ENCODE measurements at places on chromosomes 1 and 21.

DNA sequence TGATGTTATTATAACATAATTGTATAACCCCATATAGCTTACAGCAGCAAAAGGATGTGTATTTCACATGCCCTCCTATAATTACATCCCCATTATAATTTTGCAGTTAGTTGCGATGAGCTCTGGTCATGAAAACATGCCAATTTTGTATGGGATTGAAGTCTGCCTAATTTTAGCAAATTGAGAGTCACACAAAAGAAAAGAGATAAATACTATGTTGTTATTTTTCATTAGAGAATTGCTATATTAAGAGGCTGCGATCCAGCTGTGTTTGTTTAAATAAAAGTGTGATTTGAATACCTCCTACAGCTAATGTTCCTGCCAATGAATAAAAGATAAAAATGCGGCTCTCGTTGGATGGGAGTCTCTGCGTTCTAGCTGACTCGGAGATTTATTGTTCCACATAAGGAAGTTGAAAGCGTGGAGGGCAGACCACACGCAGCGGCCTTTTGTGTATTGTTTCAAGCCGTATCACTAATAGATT lies 461.0 kb upstream of the NFIA start:
- DNase-seq, result peak; percentile 66

DNA sequence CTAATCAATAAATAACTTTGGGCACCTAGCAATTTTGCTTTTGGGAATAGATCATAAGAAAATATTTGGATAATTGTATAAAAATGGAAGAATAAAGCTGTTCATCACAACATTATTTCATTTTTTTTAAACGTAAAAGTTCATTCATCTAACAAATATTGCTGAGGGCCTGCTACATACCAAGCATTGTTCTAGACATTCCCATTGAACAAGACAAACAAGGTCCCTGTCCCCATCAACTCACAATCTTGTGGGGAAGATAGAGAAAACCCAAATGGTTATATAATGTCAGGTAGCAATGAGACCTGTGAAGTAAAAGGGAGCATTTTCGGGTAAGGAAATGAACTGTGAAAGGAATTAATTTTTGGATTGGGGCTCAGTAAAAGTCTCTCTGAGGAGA lies 54.0 kb upstream of the BEND5 start:
- no peak for DNase-seq

GRCh38 chr1:83698644-83699043 lies 300.3 kb downstream of the TTLL7 start:
- DNase-seq, result no peak

GRCh38 chr1:233238884-233239431 lies 56.6 kb downstream of the PCNX2 start:
- DNase-seq, result peak; percentile 12

GRCh38 chr21:41783476-41784180 lies 16.8 kb upstream of the RIPK4 start:
- peak; percentile 15 for DNase-seq

GRCh38 chr1:55049914-55050278 lies 10.5 kb downstream of the PCSK9 start:
- DNase-seq, result peak; percentile 36

DNA sequence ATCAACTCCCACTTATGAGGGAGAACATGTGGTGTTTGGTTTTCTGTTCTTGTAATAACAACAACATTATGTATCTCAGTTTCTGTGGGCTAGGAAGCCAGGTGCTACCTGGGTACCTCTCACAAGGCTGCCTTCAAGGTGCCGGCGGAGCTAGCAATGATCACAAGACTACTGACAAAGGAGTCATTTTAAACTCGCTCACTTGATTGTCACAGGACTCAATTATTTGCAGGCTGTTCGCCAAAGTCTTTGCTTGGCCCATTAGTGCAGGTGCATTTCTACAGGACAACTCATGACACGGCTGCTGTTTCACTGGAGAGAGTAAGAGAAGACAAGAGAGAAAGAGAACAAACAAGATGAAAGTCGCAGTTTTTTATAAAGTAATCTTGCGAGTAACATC lies 1237.4 kb upstream of the TMPRSS15 start:
- DNase-seq, result no peak

DNA sequence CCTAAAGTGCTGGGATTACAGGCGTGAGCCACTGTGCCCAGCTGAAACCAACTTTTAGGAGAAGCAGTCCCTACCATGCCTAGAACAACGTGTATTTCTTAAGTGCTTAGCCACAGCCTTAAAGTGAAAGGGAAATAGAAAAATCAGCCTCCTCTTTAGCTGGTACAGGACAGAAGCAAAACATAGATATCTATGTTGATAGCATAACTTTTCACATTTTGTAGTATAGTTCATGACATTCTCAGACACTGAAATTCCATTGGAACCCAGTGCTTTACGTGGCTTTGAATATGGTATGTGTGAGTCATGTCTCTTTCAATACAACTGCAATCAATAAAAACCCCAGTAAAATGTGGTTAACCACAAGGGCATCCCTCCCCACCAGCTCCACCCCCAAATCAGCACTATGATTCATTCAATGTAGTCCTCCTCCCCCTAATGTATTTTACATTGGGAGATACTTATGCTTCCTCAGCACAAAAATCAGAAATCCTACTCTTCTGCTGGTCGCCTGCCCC lies 32.1 kb downstream of the TGFB2 start:
- no peak for DNase-seq

DNA sequence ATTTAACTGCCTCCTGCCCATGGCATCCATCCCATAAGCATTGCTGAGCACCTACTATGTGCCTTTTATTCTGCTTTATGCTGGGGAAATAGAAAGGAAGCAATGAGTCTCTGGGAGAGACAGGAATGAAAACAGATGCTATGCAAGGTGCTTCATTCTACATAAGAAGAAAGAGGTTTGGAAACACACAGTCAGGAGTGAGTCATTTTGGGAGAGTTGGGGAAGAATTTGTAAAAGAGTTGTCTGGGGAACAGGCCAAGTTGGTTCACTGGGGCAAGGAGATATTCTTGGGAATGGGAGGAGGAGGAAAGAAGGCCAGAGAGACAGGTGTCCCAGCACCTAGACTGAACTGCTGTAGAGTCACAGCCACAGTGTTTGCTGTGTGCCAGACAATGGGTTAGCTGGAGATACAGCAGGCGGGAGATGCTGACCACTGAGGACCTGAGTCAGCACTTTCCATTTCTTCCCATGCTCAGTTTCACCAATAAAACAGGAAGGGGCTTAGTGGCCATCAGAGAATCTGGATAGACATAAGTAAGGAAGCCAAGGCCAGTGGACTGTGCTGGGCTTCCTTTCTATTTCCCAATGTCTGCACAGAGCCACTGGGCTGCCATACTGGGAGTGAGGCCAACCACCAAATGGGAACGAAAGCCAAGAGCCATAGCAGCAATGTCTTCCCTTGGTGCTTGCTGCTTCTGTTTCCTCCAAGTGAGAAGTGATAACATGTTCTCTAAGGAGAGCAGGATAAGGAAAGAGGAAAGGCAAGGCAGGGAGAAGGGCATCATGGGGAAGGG lies 187.7 kb upstream of the USP24 start:
- DNase-seq, result no peak

DNA sequence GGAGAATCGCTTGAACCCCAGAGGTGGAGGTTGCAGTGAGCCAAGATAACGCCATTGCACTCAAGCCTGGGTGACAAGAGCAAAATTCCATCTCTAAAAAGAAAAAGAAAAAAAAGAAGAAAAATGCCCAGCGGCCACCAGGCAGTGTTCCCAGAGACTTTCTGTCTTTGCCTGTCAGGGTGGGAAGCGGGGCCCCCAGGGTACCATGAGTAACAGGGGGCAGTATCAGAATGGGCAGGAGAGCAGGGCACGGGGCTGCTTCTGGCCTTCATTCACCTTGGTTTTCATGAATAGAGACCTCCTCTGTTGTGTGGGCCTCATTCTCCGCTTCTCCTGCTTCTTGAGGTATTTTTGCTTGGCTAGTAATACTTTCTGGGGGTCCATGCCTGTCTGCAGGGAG lies 20.4 kb downstream of the SLC26A9 start:
- no peak for DNase-seq

DNA sequence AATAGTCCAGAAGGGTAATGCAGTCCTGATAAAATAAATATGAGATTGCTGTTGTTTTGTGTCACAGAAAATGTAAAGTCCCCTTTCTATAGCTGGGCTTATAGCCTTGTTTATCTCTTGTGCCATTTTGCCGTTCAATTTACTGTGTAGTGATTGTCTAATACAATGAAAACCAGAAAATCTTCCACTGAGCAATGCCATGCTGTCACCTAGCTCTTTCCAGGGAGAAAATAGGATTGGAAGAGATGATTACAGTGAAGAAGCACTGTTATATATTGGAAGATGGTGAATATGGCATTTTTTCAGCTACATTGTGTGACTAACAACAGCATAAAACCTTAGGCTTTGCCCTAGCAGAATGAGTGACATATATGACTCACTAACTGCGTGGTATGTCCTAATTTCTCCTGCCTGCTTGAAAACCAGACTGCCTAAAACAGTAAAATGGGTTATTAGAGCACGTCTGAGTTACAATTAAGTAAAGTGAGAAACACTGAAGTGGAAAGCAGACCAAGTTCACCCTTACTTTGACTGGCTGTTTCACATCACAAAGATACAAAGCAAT lies 332.4 kb upstream of the ZP4 start:
- no peak for DNase-seq

DNA sequence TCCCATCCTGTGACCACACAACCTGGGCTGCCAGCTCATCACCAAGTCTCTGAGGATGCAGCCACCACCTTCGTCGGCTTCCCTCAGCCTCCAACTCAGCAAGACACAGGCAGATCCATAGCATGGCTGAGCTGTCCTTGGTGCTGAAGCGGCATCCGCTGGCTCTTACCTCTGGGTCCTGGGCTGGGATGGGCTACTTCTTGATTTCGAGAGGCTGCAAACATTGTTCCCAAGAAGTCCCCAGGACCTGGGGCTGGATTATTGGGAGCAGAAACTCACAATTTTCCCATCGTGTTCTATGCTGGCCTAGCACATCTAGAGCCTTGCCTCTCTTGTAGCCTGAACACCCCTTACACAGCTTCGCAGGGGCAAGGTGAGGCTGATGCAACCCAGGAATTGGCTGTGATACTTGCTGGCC lies 24.9 kb upstream of the C1QA start:
- no peak for DNase-seq

GRCh38 chr1:212225416-212225815 lies 59.8 kb upstream of the PPP2R5A start:
- DNase-seq, result no peak

DNA sequence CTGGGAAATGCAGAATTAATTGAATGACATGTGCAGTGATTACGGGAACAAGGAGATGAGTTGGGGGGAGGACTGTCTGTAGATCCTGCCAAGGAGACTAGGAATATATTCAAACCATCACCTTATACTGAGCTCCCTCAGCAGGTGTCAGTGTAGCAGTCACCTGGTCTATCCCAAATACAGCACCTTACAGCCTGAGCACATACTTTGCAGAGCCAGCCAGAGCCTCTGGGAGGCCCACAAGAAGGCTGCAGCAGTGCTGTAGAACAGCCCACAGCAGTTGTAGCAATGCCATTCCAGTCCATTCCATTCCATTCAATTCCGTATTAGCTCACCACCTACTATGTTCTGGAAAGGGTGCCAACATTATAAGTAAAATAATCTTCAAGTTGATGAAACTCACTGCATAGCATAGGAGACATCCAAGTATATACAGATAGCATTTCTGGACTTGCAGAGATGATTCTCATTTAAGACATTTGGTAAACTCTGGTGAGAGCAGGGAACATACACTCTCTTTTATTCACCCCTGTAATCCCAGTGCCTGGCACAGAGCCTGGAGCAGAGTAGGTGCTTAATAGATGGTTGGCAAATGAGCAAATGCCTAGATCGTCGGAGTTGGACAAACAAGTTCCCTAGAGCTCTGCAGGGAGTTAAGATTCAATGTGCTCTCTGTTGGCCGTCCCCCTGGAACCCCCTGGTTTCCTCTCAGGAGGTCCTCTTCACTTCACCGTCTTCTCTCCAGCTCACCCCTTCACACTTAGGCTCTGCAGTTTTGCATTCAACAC lies 44.7 kb downstream of the KCNC4 start:
- no peak for DNase-seq

GRCh38 chr21:42443181-42443785 lies 39.6 kb downstream of the UBASH3A start:
- no peak for DNase-seq

- DNase-seq, result no peak
Observed at GRCh38 chr1:232179896-232180778, 449.8 kb downstream of the SIPA1L2 start.

DNA sequence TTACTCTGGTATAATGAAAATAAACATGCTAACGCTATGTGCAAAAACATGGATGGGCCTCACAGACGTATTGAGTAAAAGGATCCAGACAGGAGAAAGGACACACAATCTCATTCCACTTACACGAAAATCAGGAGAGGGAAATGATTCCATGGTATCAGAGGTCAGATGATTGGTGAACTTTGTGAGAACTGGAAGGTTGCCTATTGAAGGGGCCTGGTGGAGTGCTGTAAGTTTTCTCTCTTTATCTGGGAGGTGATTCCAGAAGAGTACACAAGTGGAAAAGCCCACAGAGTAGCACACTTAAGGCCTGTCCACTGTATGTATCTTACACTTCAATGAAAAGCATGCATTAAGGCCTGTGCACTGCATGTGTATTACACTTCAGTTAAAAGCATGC lies 9.6 kb downstream of the GSTM2 start:
- no peak for DNase-seq

GRCh38 chr1:175211656-175212055 lies 19.1 kb upstream of the KIAA0040 start:
- no peak for DNase-seq

GRCh38 chr1:64701071-64701470 lies 43.8 kb upstream of the RAVER2 start:
- DNase-seq, result no peak

- peak; percentile 1 for DNase-seq
Observed at GRCh38 chr1:199691540-199691939, 336.0 kb upstream of the NR5A2 start.

DNA sequence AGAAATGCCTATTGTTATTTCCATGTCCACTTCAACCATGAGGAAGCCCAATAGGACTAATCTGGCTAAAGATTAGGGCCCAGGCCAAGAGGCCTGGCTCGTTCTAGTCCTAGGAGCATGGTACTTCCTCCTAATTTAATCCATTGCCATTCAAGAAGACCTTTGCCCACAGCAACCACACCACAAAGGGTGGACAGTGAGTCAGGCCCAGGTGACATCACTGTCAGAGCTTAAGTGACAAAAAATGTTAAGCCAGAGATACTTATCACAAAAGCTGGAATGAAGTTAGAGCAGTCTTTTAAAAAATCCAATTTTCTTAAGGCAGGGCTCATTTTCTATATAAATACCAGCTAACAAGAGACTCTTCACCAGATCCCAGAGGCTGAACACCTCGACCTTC lies at the start of gene SPRR3:
Gene SPRR3 (plus strand): TSS at position 368 of the 400 bp plus-strand sequence. CDS start 1,272 bp downstream, outside the sequence.
- no peak for DNase-seq

DNA sequence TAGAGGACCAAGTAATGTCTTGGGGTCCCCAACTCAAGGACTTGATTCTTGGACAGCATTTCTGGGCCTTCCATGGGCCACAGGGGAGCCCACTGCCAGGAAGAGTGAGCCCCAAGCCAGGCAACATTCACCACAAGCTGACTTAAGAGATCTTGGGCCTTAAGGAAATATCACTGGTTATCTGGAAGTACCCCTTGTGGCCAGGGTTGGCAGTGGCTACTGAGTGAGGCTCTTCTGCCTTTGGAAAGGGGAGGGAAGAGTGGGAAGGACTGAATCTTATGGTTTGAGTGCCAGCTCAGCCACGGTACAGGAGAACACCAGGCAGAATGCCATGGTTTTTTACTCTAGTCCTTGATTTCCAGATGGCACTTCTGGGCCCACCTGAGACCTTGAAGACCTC lies 228.9 kb upstream of the RGS18 start:
- no peak for DNase-seq

GRCh38 chr1:169945181-169945580 lies 51.5 kb upstream of the SCYL3 start:
- DNase-seq, result no peak
